Stimulated activated CD4-positive, alpha-beta T cell treated with anti-CD3 and anti-CD28 coated beads, TNF-alpha, amount 100 ng/mL, for 1 hour (primary cell): ENCODE measurements at places on chromosomes 1 and 21.
A peak's percentile ranks its signal among the peaks of the same experiment; 100 is the strongest.

- DNase-seq: no peak
These were observed 858.7 kb downstream of the USP25 start for GRCh38 chr21:16588433-16588860.

- no peak for DNase-seq
These were observed 859 bp upstream of the ERMAP start for GRCh38 chr1:42815941-42816584.

DNA sequence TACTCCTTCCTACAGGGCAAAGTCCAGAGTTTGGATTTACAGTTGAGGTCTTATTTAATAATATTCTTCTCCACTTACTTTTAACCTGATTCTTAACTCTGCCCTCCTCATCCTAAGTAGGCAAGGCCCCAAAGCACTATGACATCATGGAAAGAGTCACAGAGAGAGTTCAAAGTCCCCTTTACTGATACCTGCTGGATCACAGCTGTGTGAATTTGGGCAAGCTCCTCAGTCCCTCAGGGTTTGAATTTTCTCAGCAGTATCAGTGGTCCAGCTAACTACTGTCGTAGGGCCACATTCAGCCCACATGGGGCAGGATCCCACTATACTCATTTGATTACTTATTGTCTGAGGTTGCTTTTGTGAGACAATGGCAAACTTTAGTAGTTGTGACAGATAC, 16.0 kb downstream of the TYW3 start:
- DNase-seq: no peak

- no peak for DNase-seq
These were observed 16.6 kb upstream of the ABCG1 start for GRCh38 chr21:42202321-42202720.

GRCh38 chr1:44348061-44348485, 7.0 kb downstream of the ERI3 start:
- DNase-seq: no peak

- no peak for DNase-seq
These were observed 883 bp downstream of the SLC66A1 start for GRCh38 chr1:19312782-19313635.

DNA sequence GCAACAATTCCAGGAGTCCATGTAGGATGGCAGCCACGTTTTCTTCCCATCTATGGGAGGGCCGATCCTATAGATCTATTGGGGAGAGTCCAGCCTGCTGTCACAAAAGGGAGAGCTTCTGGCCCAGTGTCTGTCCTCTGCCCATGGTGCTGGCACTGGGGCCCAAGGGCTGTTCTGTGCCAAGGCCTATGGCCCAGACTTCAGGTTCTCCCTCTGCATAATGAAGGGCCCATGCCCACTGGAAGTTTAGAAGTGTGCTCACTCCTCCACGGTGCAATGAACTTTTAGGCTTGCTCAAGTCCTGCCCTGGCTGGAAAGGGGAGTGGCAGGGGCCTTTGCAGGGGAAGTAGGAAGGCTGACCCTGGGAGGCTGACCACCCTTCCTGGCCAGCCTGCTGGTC, 44.1 kb upstream of the ATP2B4 start:
- no peak for DNase-seq

GRCh38 chr21:32197896-32198295, 81.0 kb downstream of the MIS18A start:
- no peak for DNase-seq

DNA sequence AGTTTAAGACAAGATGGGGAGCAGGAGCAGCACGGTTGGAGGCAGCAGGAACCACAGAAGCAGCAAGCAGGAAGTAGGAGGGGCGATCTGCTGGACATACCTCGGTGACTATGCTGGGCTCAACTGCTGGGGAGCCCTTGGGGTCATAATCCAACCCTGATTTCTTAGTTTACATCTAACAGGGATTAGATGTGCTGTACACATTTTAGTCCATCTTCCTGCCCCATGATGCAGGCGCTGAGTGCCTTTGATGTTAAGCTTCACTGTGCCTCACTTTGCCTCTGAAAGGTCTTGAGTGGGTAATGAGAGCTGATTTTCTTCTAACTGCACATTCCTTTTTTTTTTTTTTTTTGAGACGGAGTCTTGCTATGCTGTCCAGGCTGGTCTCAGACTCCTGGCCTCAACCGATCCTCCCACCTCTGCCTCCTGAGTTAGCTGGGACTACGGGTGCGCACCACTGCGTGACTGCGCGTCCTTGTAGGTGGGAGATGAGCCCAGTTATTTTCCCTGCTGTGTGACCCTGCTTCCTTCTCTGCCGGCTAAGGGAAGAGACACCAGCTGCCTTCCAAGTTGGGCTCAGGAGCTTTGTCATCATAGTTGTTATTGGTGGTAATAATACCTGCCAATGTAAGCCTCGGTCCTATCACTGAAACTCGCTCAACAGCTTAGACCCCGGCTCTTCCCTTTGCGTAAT, 1.1 kb upstream of the RCAN3 start:
- DNase-seq: no peak

- no peak for DNase-seq
These were observed 39.6 kb upstream of the ITPKB start for GRCh38 chr1:226778657-226779058.

GRCh38 chr1:154178013-154178412, 13.9 kb downstream of the TPM3 start:
- no peak for DNase-seq

GRCh38 chr1:83715550-83715949, 283.4 kb downstream of the TTLL7 start:
- no peak for DNase-seq

- no peak for DNase-seq
These were observed 45.1 kb downstream of the IVNS1ABP start for GRCh38 chr1:185271921-185272320.

DNA sequence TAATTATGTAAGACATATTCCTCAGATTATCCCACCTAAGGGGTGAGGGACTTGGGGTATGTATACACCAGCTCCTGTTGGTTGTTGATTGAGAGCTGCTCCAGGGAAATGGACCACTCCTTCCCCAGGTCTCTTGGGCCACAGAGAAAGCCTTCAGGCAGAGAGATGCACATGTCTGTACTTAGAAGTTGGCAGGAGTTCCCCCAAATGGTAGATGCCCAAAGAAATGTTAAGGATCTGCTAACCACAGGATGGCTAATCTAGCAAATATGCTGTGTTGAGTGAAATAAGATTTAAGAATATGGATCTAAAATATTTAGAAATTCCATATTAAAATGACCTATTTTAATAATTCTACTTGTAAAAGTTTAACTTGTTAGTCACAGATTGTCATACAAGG, 100.8 kb upstream of the DNAH14 start:
- no peak for DNase-seq

DNA sequence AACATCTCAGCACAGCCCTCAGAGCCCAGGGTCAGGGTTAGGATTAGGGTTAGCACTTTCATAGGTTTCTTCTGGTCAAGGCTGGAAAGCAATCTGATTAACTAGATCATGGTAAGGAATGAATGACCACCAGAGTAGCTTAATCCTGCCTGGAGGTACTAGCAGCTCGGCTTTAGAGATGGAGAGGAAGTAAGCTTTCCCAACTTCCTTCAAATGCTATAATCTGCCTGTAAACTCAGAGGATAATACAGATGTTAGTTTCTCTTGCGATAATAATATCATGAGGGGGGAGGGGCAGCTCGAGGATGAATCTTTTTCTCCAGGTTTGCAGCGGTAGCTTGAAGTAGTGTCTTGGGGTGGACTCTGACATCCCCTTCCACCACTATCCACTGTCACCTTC, 194.9 kb downstream of the HIVEP3 start:
- no peak for DNase-seq

- DNase-seq: no peak
These were observed 501.9 kb upstream of the C1orf87 start for GRCh38 chr1:60575326-60575977.

DNA sequence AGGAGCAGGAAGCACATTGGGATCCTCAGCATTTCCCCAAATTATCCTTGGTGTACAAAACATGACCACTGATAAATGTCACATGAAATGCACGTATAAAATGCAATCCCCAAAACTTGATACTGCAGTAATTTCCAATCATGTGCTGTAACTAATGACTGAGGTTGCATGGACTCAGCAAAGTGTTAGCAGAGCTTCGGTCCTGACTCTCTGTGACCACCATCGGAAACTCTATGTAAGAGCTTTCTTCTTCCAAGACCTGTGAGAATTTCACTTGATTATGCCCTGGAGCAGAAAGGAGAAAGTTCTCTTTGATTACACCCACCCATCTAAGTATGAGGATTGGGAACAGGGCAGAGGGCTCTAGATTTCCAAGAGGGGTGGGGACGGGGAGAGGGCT, 908 bp downstream of the CD53 start:
- DNase-seq: no peak

DNA sequence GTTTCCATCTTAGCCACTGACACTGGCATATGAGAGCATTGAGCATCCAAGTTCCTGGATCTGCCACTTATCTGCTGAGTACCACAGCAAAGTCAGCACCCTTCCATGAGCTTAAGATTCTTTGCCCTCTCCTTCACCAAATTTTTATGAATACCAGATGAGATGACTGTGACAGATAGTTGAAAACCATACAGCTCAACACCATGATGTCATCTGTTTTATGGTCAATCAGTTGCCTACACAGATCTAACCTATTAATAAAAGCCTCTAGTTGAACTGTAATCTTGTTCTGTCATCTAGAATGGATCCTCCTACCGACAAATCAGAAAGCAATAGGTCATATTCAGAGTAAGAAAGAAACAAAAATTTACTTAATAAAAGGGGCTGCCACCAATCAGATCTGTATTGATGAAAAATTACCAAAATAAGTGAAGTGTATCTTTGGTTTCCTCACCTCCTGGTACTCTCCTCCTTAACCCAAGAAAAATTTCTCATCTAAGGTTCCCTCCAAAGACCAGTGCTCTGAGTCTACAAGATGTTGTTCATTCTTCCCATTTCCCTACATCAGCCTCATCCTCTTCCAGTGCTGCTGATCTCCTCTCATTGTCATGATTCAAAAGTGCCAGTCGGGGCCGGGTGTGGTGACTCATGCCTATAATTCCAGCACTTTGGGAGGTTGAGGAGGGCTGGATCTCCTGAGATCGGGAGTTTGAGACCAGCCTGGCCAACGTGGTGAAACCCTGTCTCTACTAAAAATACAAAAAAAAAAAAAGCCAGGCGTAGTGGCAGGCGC, 138.8 kb upstream of the CTTNBP2NL start:
- no peak for DNase-seq

DNA sequence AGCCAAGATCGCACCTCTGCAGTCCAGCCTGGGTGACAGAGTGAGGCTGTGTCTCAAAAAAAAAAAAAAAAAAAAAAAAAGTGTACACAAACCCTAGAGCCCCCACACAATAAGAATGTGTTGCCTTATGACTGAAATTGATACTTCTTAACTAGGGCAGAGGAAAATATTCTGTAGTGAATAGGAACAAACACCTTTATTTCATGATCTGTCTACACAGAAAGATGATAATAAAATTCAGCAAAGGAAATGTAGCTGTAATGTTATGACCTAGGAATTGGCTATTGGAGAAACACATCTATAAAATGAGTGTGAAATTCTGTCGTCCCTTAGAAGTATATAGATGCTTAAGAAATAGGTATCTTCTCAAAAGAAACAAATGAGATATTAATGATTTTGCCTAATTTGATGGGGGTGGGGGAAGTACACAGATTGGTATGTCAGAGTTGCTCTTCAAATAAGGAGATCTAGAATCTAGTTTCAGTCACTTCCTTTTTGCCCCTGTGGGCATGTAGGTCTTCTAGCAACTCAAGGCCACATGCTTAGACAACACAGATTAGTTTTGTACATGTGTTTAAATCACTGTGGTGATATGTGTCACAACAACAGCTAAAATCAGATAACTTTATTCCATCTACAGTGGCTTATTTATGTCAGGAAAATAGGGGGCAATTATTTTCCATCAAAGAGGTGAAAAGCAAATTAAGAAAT, 10.7 kb upstream of the GPR25 start:
- DNase-seq: no peak

- no peak for DNase-seq
These were observed 30.5 kb upstream of the NTNG1 start for GRCh38 chr1:107110326-107110725.

GRCh38 chr1:214476229-214476985, 75.0 kb downstream of the PTPN14 start:
- no peak for DNase-seq

GRCh38 chr1:37739222-37739621, 25.7 kb downstream of the EPHA10 start:
- DNase-seq: no peak

DNA sequence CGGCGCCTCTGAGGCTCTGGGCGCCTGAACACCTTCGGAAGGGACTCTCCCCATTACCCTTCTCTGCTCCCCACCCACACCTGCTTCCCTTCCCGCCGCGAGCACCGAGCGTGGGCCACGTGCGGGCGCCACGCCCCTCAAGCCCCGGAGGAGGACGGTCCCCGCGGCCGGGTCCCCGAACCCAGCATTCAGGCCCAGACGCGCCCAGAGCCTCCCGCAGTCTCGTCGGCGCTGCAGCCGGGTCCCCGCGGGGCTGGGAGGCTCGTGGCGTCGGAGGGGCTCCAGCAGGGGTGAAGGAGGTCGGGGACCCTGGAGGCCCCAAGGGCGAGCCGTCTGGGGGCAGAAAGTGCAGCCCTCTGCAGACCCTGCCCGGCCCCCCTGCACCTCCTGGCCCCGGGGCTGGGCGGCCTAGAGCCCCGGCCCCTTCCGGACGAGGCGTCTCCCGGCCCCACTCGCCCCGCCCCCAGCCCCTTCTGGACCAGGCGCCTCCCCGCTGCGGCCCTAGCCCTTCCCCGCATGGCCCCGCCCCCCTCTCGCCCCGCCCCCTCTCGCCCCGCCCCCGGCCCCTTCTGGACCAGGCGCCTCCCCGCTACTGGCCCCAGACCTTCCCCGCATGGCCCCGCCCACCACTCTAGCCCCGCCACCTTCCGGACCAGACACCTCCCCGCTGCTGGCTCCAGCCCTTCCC, 378 bp upstream of the SMIM1 start:
- DNase-seq: peak; percentile 76
